HFFc6 (cell line): ENCODE measurements at places on chromosomes 2 and 18. TPM values are rescaled to one million over a fixed set of nuclear protein-coding genes. Genes with fewer than 3 reads are reported as not detected.
A peak's percentile ranks its signal among the peaks of the same experiment; 100 is the strongest.

Gene POLR1B
- 15.1 to 23.1 TPM (median 18.9 TPM) in 3 replicates for total RNA-seq

Gene BOD1L2
- total RNA-seq = not detected in 3 replicates

GRCh38 chr2:127661072-127661649 is 14.2 kb downstream of the LIMS2 start:
- H3K27ac ChIP-seq = 0 out of 2 replicates have a peak overlapping the region, but pooled peaks have one; percentile 29
- H3K4me3 ChIP-seq = no peak overlapping the region
- H3K36me3 ChIP-seq = peaks cover 14% of the 10 kb centered on the region
- H3K4me1 ChIP-seq = peaks cover 21% of the 10 kb centered on the region
- DNase-seq = no peak

- DNase-seq = peak; percentile 28
- H3K27me3 ChIP-seq = no peaks in the 10 kb centered on the region
- peaks cover 52% of the 10 kb centered on the region for H3K4me1 ChIP-seq
- peak overlapping the region; percentile 46 for H3K4me3 ChIP-seq
- H3K36me3 ChIP-seq = no peaks in the 10 kb centered on the region
Measured at GRCh38 chr2:209642146-209642820, 129.3 kb upstream of the UNC80 start.
